SW 1271 (cell line): ENCODE measurements at places on chromosomes 3 and 15.

DNA sequence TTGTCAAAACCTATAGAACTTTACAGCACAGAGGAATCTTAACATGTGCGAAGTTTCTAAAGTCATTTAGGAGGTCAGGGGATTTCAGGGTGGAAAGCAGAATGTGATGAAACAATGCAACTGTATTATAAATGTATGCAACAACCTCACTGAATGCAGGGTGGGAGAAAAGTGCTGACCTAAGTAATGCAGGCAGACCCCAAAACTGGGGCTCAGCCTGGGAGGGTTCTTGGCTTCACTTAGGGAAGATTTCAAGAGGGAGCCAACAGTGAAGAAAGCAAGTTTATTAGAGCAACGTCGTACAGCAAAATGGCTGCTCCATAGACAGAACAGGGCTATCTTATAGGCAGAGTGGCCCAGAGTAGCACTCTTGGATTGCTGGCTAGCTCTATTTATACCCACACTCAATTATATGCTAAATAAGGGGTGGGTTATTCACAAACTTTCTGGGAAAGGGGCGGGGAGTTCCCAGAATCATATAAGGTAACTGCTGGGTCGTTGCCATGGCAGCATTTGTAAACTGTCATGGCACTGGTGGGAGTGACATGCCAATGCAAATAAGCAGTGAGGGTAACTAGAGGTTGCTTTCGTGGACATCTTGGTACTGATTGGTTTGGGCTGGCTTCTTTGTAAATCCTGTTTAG lies 14.2 kb upstream of the CAND2 start:
- no peak for DNase-seq

GRCh38 chr3:124560666-124561215 lies 169.5 kb upstream of the UMPS start:
- no peak for DNase-seq

- DNase-seq, result no peak
Observed at GRCh38 chr15:88061452-88061851, 195.1 kb downstream of the NTRK3 start.

DNA sequence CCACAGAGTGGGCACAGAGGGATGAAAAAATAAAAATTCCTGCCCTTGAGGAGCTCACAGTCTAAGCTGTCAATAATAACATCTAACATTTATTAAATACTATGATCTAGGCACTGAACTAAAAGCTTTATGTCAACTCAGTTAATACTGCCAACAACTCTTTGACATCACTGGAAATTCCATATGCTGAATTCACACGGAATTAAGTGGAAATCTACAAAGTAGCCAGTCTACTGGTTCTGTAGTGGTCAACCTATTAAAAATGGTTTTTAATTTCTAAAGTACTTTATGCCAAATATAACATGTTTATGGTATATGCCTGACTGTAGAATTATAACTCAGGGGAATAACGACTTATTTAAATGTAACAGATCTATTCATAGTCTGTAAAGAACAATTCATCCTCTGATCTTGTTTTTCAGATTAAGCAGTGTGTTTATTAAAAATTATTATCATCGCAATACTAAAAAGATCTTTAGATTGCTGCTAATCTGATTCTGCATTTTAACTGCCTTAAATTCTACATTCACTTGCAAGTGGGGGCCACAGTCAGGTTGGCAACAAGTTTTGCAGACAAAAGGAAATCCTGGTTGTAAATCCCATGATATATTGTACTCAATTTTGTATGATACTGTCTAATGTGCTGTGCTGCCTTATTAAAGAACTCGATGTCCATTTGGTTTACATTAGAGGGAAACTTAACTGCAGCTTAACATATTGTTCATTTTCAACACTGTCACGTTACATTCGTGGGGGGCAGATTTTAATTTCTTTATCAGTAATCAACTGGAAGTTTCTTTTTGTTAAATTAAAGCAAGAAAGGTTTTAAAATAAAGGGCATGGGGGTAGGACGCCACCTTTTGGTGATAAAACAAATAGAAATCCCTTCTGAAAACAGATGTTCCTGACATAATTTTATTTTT lies 2.6 kb upstream of the FOXP1 start:
- peak; percentile 8 for DNase-seq

GRCh38 chr15:57686657-57687056 lies 19.9 kb upstream of the POLR2M start:
- no peak for DNase-seq

DNA sequence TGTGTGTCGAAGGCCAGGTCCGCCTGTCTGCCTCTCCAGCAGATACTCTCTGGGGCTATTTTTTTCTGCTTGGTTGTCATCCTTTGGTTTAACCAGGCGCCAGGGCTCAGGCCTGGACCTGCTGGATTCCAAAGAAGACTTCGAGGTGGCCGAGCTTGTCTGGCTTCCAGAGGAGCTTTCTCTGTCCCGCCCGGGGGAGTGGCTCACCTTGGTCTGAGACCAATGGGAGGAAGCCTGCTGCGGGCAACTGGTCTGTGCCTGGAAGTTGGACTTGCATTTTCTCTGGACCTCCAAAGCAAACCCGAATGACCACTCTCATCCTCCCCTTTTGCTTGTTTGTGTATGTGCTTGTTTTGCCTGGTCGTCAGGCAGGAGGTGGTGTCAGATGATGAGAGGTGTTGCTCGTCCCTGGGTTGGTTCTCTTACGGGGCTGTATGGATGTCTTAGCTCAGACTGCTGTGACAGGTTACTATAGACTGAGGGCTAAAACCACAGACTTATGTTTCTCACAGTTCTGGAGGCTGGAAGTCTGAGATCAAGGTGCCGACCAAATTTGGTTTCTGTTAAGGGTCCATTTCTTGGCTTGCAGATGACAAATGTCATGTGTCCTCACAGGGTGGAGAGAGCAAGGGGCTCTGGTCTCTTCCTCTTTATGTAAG lies 19.3 kb downstream of the IGF1R start:
- DNase-seq, result no peak

DNA sequence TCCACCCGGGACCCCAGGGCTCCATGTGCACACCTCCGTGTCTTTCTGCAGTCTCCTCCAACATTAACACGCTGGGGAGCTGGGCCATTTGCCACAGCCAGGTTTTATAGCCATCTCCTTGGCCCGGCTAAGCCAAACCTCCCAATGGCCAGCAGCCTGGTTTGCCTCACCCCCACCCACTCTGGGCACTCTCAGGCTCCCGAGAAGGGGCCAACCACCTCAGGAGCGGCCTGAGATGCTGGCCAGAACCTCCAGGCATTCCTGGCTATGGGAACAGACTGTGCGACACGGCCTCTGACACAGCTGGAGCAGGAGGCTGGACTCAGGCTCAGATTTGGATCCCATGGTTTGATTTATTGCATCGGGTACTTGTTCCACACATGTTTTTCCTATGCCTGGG lies 289.7 kb downstream of the RPLP1 start:
- no peak for DNase-seq

DNA sequence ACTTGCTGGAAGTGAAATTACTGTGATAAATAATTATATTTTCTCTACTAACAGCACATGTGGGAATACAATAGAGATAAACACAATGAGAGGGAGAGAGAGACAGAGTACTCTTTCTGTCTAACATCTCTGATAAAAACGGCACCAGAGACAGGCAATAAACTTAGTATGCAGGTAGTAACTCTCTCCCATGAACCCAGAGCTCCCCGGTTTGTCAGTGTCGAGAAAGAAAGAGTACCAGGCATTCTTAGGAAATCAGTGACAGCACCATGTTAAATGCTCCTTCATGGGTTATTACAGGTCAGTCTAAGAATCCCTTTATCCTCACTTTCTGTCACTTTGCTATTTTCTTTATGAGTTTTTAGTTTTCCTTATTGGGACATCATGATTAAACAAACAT lies 110.7 kb upstream of the EPHA3 start:
- DNase-seq, result no peak
